ENCODE measurements at places on chromosomes 12 and 14.

DNA sequence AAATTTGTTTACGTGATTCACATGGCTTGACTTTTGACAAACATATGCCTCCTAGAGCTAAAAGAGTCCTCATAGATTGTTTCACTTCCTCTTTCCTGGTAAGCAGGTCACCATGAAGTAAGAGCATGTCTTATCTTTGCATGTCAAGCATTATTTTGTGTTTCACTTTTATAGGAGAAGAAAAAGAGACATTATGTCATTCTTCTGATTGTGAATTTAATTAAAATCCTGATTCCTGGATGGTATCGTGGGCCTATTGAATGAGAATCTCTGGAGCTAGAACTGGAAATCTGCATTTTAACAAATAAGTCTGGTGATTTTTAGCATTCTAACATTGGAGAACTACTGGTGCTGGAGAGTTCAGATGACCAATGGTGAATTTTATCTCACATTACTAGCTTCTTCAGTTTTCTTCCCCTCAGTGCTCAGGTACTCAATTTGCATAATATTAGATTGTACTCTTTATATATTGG is 218.6 kb upstream of the ATP2B1 start:
- DNase-seq = no peak

- no peak for DNase-seq
Measured at GRCh38 chr12:63955831-63956666, 111.5 kb downstream of the SRGAP1 start.

DNA sequence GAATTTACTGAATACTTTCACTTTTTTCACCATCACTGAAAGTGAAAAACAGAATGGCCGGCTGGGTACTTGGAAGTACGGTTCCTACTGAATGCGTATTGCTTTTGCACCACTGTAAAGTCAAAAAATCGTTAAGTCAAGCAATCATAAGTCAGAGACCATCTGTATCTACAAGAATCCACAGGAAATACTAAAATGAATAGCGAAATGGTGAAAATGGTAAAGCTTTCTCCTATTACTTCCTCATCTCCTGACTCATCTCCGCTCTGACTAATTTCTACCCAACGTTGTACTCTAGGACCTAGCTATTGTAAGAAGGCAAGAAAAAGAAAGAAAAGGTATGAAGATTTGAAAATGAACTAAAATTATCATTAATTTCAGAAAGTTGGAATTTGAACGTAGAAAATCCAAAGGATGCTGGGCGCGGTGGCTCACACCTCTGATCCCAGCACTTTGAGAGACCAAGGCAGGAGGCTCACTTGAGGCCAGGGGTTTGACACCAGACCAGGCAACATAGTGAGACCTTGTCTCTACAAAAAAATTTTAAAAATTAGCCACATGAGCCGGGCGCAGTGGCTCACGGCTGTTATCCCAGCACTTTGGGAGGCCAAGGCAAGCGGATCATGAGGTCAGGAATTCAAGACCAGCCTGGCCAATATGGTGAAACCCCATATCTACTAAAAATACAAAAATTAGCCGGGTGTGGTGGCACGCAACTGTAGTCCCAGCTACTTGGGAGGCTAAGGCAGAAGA is 5.3 kb upstream of the CDCA4 start:
- no peak for DNase-seq

GRCh38 chr12:55933799-55934742 is 3.1 kb downstream of the DGKA start:
- DNase-seq = no peak

DNA sequence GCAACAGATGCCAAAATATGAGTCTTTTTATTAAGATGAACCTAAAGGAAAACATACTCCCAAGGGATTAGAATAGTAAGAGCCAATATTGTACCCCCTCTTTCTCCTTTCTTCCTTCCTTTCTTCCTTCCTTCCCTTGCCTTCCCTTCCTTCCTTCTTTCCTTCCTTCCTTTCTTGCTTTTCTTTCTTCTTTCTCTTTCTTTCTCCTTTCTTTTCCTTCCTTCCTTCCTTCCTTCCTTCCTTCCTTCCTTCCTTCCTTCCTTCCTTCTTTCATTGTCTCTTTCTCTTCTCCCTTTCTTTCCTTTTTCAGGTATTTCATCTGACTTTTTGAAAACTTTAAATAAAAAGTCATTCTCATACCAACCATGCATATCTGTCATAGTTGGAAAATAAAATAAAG is 892.5 kb downstream of the LRFN5 start:
- DNase-seq = no peak

GRCh38 chr12:18421867-18422266 is 160.5 kb downstream of the PIK3C2G start:
- no peak for DNase-seq

DNA sequence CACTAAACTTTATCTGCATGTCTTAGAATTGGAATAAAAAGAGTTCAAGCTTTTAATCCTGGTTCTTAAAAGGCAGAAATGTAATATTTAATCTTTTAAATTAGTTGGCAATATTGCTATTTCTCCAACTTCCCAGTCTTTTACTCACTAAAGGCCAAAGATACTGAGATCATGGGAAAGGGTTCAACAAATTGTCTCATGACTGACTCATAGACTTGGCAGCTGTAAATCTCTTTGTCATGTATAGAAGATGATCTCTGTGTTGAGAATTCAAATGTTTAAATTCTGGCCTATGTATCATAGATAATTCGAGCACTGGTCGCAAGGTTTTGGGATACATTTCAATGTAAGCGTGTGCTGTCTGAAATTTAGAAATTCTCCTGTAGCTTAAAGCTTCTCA is 40.1 kb upstream of the STRAP start:
- DNase-seq = no peak

- no peak for DNase-seq
Measured at GRCh38 chr12:117035287-117035686, 63.9 kb downstream of the TESC start.

DNA sequence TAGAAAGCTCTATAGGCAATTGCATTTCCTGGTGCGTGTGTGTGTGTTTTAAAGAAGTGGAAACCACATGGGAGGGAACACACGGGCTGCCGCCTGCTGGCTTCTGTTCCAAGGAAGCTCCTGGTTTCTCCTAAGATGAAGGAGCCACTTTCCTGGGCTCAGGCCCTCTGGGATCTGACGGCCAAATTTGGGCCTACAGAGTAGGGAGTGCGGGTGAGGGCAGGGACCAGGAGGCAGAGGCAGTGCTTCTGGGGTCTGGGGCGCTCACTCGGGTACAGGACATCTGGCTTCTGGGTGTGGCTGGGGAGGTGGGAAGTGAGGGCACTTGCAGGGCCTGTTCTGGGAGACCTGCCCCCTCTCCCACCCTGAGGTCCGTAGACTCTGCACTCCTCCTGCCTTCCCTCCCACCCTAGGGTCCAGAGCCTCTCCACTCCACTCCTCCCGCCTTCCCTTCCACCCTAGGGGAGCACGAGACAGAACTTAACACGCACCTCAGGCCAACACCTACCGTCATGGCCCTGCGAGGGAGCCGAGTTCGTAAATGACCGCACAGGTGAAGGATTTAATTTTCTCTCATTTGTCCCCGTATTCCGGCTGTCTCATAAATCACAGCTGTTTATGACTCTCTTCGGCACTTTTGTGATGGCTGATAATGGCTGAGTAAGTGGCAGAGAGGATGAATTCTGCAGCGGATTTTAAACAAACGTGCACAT is 127.7 kb downstream of the KIF26A start:
- DNase-seq = no peak

- DNase-seq = no peak
Measured at GRCh38 chr12:41019461-41019860, 168.7 kb upstream of the PDZRN4 start.

GRCh38 chr12:13194401-13195110 is 2.0 kb upstream of the EMP1 start:
- DNase-seq = no peak

DNA sequence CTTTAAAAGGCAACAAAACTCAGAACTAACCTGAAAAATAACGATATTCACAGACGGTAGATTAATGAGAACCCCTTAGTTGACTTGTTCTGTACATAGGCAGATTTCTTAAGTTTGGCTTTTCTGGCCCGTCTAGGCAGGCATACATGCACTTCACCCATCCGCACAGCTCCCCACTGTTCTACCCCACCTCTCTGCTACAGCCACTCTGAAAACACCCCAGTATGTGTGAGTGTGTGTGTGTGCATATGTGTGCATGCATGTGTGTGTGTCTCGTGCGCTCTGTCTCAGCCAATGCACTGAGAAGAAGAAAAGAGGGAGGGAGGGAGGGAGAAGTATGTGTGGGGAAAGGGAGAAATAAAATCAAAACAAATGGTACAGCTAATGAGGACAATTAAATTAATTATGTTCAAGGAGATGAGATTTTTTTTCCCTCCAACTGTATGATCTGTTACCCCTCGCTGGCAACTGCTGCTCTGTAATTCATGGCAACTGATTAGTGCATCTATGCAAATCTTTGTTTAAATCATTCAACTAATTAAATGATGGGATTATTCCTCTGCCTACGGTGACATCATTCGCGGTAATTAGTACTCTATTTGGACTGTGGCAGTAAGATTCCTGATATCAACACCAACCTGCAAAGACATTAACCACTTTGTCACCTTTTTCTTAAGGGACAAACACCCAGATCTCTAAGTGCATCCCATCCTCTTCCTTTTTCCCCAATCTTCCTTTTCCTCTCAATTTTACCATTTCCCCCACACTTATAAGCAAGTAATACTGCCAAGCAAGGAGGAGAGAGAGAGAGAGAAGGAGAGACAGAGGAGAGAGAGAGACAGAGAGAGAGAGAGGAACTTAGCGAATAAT is 2.2 kb upstream of the LMO3 start:
- no peak for DNase-seq

GRCh38 chr12:48940181-48940580 is 14.9 kb upstream of the FKBP11 start:
- DNase-seq = no peak

DNA sequence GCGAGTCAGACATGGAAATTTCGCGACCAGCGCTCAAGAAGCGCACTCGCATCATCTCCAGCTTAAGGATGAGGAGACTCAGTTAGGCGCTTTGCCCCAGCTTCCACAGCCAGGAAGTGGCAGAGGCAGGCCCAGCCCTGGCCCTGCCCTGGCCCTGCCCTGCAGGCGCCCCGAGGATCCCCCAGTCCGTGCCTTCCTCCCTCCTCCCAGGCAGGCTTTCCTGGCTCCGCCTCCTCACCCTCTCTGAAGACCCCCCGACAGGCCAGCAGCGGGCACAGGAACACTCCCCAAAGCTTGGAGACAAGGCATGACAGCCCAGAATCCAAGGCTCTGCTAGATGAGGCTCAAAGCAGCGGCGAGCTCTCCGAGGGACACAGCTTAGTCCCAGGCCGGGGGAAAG is 25.1 kb downstream of the UBR7 start:
- DNase-seq = no peak

- no peak for DNase-seq
Measured at GRCh38 chr12:88703790-88704189, 123.5 kb upstream of the KITLG start.

DNA sequence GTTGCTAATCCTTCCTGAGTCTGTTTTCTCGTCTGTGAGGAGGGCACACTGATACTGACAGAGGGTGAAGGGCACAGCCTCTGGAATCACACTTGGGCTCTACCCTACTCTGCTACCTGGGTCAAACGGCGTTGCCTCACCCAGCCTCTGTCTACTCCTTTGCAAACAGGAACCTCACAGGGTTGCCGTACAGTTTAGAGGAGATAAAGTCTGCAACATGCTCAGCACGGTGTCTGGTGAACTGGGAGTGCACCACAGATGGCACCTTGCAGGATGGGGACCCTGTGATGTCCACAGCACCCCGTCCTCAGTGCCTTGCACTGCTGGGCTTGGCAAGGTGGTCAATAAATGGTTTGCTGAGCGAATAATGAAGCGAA is 38.3 kb downstream of the TESC start:
- no peak for DNase-seq

DNA sequence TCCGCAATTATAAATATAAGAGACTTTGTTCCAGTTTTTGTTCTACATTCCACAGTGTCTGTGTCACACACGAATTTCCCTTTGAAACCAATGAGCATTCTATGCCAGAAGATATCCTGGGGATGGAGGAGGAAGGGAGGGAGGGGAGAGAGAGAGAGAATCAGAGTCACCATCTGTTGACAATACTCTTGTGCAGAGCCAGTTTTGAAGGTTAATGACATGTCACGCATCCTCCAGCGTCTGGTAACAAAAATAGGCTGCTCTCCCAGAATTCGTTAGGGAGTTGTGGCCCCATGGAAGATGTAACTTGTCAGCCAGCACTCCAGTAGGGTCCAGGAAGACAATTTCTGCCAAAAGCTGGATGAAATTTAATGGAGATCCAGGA is 213.5 kb upstream of the KRR1 start:
- no peak for DNase-seq

DNA sequence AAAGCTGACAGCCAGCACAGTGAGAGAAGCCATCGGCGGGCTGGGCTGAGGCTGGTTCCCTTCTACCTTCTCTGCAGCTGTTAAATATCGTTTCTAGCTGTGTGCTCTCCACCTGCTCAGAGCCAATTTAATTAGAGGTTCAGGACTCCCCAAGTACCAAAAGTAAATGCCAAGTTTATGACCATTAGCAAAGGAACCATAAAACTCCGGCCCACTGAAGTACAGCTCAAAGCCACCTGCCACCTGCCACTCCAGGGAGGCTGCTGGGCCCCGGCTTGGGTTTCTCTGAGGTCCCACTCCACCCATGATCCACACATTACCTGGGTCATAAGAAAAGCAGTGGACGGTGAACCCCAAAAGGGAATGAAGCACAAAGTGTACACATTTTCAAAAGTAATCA is 272.8 kb downstream of the KSR2 start:
- DNase-seq = no peak

DNA sequence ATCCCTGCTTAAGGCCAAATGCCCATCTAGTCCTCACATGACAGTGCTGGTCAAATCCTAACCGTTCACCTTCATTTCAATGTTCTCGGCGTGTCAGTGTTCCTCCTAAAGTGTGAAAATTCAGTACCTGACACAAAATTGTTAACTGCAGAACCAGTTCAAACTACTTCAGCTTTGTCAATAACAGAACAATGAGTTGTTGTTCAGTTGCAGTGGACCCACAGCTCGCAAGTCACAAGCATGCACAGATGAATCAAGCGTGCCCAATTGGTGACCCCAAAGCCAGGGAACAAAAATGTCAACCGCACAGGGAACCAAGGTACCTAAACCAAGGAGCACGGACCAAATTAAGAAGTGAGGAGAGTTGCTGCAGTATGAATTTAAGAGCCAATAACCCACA is 23.2 kb downstream of the NRDE2 start:
- DNase-seq = no peak
